Upper lobe of right lung (tissue), 1 donor: ENCODE measurements at places on chromosomes 5 and 9.

- DNase-seq = no peak
Observed at GRCh38 chr5:32147959-32148358, 26.2 kb downstream of the GOLPH3 start.

DNA sequence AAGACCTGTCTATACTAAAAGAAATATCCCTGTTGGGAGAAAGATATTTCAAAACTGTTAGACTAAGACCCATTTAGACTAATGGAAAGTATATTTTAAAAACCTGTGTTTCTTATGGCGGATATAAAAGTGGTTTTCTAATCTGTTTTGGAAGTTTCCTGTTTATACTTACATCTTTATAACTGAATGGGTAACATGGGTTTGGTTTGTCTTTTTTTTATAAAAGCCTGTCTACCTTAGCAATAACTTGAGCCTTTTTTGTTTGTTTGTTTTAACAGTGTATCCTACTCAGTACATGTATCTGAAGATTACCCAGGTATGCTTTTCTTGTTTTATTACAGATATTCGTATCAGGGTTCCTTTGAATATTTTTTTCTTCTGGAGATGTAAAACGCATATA, 83.4 kb downstream of the PARP8 start:
- DNase-seq = no peak

GRCh38 chr5:126115059-126115629, 308.1 kb upstream of the GRAMD2B start:
- no peak for DNase-seq

GRCh38 chr9:131053896-131054295, 42.4 kb upstream of the AIF1L start:
- no peak for DNase-seq

- DNase-seq = peak; percentile 22
Observed at GRCh38 chr9:123438321-123438720, 82.3 kb downstream of the CRB2 start.

DNA sequence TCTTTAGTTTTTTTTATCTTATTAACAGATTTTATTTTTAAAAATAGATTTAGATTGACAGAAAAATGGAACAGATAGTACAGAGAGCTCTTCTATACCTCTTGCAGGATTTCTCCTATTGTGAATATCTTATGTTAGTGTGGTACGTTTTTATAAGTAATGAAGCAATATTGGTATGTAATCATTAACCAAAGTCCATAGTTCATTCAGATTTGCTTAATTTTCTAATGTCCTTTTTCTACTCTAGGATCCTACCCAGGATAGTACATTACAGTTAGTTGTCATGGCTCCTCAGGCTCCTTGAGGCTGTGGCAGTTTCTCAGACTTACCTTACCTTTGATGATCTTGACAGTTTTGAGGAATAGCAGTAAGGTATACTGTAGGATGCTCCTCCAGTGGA, 30.4 kb downstream of the PPP2R2B start:
- DNase-seq = no peak

- DNase-seq = no peak
Observed at GRCh38 chr5:153350175-153350883, 140.1 kb upstream of the GRIA1 start.

GRCh38 chr9:70954126-70954525, 167.3 kb downstream of the TRPM3 start:
- DNase-seq = no peak

- DNase-seq = no peak
Observed at GRCh38 chr9:82547995-82548394, 514.9 kb downstream of the RASEF start.

GRCh38 chr5:44532981-44533380, 143.8 kb upstream of the FGF10 start:
- DNase-seq = no peak

- DNase-seq = no peak
Observed at GRCh38 chr5:68631884-68632283, 416.3 kb downstream of the PIK3R1 start.

DNA sequence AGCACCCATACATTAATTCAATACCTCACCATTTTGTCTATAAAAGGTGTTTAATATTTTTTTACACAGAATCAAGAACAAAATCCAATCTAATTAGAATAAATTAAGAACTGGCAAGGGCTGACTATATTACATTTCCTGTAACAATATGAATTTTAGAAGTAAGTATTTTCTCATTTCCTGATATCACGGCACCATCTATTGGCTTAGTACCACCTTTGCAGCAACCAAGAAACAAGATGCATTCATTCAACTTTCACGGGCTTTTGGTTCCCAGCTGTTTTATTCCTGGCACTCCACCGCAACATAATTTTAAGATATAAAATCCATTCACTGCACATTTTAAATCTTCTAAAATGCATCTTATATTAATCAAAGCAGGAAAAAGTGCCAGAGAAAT, 20.6 kb downstream of the PSMB7 start:
- no peak for DNase-seq

- no peak for DNase-seq
Observed at GRCh38 chr5:6003040-6003825, 375.1 kb downstream of the MED10 start.

- DNase-seq = no peak
Observed at GRCh38 chr5:8057769-8058168, 188.8 kb downstream of the MTRR start.

DNA sequence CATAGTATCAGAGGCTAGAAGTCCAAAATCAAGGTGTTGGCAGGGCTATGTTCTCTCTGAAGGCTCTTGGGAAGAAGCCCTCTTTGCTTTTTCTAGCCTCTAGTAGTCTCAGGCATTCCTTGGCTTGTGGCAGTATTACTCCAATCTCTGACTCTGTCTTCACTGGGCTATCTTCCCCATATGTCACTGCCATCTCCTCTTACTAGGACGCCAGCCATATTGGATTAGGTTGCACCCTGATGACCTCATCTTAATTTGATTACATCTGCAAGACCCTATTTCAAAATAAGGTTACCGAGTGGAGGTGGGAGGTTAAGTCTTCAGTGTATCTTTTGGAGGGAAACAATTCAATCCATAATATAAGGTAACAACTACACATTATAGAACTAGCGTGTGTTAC, 21.3 kb upstream of the EBF1 start:
- no peak for DNase-seq

DNA sequence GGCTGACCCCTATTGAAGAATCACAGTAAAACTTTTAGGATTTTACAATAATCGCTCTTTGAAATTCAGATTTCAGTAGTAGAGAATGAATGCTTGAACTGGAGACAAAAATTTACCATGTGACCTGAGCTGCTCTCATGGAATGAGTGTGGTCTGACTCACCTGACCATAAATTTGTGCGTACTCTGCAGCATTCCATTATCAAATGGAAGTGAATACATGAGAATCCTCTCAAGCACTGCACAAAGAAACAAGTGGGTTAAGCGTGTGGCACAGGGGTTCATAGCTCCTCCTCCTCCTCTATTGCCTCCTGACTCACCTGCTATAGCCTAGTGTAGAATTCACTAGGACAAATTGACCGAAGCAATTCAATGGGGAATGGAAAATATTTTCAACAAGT, 269.8 kb upstream of the CDH9 start:
- no peak for DNase-seq

- DNase-seq = no peak
Observed at GRCh38 chr9:8486095-8486494, 686.5 kb upstream of the DMAC1 start.

GRCh38 chr5:111494355-111494999, 17.9 kb downstream of the STARD4 start:
- no peak for DNase-seq

- no peak for DNase-seq
Observed at GRCh38 chr5:116451066-116451465, 123.6 kb downstream of the SEMA6A start.

GRCh38 chr5:50849554-50849953, 183.1 kb downstream of the PARP8 start:
- no peak for DNase-seq

- DNase-seq = no peak
Observed at GRCh38 chr5:3417376-3417943, 178.2 kb upstream of the IRX1 start.

- no peak for DNase-seq
Observed at GRCh38 chr9:7097040-7097715, 339.4 kb downstream of the KDM4C start.

- DNase-seq = no peak
Observed at GRCh38 chr9:129118799-129119198, 7.6 kb downstream of the PTPA start.

DNA sequence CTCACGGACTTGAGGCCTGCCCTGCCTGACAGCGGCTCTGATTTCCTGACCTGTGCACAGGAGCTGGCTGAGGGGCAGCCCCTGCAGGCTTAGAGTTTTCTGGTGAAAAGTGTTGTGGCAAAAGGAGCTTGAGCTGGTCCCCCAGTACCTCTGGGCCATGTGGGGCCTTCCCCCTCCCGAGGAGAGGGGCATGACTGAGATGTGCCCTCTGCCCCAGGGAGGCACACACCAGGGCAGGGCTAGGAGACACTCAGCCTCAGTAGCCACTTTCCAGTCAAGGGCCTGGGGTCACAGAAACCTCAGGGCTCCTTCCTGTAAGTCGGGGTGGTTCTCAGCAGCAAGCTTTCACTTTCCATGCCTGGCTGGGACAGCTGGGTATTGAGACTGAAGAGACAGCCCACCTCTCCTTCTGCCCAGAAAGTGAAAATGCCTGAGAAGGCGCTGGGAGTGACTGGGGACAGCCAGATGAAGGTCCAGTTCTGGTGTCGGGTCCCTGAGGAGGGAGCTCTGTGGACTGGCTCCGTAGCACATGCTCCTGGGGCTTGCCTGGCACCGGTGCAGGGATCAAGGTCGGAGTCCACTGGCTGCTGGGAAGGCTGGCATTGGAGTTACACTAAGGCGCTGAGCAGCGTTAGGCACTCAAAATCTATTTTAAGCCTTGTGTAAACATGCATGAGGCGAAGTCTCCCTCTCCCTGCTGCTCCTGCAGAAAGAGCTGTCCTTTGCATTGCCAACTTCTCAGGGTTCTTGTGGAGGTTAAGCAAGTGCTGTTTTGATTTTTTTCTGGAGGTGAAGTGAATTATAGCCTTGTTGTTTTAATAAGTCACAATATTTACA, 394.9 kb downstream of the GADD45G start:
- DNase-seq = peak; percentile 84

DNA sequence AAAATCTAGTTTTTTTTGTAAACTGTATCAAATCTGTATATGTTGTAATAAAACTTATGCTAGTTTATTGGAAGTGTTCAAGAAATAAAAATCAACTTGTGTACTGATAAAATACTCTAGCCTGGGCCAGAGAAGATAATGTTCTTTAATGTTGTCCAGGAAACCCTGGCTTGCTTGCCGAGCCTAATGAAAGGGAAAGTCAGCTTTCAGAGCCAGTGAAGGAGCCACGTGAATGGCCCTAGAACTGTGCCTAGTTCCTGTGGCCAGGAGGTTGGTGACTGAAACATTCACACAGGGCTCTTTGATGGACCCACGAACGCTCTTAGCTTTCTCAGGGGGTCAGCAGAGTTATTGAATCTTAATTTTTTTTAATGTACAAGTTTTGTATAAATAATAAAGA, 24.3 kb downstream of the HMGCR start:
- no peak for DNase-seq

- DNase-seq = no peak
Observed at GRCh38 chr5:135467051-135467625, 15.0 kb upstream of the TIFAB start.

DNA sequence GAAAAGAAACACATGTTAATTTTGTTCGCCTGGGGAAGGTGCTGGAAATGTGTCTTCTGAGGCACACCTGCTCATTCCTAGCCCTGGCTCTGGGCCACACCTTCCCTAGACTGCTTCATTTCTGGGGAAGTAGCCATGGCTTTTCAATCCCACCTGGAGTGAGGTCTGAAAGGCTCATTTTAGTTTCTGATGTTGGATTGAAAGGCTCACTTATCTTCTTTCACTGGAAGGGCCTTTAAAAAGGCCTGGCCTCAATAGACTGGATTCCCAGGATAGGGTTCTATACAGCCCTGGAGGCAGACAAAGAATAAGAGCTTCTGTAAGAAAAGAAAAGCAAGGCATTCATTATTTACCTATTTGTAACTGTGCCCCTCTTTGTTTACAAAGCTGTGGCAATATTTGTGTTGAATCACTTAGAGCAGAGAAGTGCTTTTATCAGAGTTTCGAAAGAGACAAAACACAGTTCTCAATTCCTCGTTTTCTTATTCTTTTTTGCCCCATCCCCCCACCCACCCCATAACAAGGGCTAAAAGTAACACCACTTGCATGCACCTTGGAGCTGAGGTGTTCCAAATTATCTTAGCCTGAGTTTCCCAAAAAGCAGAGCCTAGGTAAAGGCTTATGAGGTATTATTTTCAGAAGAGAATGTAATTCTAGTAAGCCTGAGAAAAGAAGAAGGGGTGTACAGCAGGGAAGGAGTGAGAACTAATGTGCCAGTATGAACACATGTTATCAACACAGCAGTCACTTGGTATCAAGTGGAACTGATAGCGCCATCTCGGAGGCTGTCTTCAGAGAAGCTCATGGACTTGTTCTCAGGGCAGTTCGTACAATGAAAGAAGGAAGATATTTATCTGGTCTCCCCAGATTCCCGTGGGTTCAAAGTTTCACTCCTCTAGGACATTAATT, 413.1 kb downstream of the KCTD16 start:
- DNase-seq = no peak

DNA sequence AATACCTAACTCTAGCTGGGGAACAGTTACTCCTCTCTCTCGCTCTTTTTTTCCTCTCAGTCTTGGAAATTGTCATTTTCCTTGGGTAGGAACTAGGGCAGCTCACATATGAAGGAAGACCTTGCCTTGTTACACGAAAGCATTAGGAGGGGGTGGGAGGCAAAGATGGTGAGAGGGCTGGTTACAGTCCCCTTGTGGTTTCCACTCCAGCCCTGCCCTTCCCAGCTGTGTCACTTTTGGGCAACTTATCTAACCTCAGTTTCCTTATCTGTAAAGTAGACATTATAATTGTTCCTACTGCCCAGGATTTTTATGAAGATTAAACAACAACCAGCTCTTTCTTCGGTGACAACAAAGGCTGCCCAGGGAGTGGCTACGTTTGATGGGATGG, 196.2 kb upstream of the CLINT1 start:
- no peak for DNase-seq

DNA sequence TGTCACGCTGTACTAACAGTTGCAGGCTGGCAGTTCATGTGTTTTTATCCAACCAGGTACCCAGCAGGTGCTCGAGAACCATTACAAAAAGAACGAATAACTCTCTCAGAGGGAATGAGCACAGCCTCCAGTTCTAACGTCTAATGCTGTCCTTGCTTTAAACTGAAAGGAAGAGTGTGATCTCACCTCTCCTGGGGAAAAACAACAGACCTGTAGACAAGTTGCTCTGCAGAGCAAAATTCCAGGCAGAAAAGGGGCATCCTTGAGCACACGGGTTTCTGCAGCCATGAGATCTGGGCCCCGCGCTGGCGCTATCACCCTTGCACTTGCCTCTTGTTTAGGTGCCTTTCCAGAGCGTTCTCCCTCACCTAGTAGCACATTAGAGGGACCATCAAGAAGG, 92.5 kb upstream of the DNAH5 start:
- no peak for DNase-seq

GRCh38 chr9:136992819-136993369, 672 bp downstream of the PAXX start:
- DNase-seq = no peak
